ENCODE measurements at places on chromosomes 3 and 15. TPM values are rescaled to one million over a fixed set of nuclear protein-coding genes. Genes with fewer than 3 reads are reported as not detected.
A peak's percentile ranks its signal among the peaks of the same experiment; 100 is the strongest.

- H3K27ac ChIP-seq = no peak overlapping the region
- H3K4me1 ChIP-seq = no peaks in the 10 kb centered on the region
- H3K36me3 ChIP-seq = no peaks in the 10 kb centered on the region
- no peak for DNase-seq
Measured at GRCh38 chr3:63538919-63539318, 113.6 kb upstream of the SNTN start.

GRCh38 chr3:164940745-164941144 is 137.6 kb downstream of the SI start:
- no peak overlapping the region for H3K4me3 ChIP-seq
- H3K4me1 ChIP-seq = no peaks in the 10 kb centered on the region
- DNase-seq = no peak
- no peaks in the 10 kb centered on the region for H3K36me3 ChIP-seq

- no peaks in the 10 kb centered on the region for H3K4me1 ChIP-seq
- DNase-seq = no peak
- no peaks in the 10 kb centered on the region for H3K36me3 ChIP-seq
- H3K27ac ChIP-seq = no peak overlapping the region
- H3K27me3 ChIP-seq = no peaks in the 10 kb centered on the region
- no peak overlapping the region for H3K4me3 ChIP-seq
Measured at GRCh38 chr15:41445399-41445798, 28.5 kb downstream of the RTF1 start.

- H3K36me3 ChIP-seq = no peaks in the 10 kb centered on the region
- no peak overlapping the region for H3K27ac ChIP-seq
- no peak for DNase-seq
Measured at GRCh38 chr15:72998226-72998625, 54.0 kb upstream of the NEO1 start.

DNA sequence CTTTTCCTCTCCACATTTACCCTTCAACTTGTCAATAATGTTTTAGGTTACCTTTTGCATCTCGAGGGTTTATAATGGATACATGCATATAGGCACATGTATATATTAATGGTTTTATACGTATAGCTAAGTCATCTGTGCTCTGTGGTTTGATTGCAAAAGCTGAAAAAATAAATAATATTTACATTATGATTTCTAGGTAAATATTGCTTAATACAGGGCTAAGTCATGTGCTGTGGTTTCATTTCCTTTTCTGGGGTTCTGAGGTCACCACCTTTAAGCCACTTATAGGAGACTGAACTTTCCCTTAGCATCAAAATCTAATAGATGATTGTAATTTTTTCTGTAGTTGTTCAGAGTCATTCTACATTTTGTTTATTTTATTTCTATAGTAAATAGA is 33.1 kb downstream of the LPP start:
- peaks cover 55% of the 10 kb centered on the region for H3K4me1 ChIP-seq
- H3K27me3 ChIP-seq = no peaks in the 10 kb centered on the region
- H3K27ac ChIP-seq = peak overlapping the region; percentile 89
- H3K4me3 ChIP-seq = no peak overlapping the region

The LEKR1 gene
- 0.20 TPM for total RNA-seq

The KLF13 gene
- 36.1 TPM for total RNA-seq

The CISH gene
- 3.3 TPM for total RNA-seq

The ITGA11 gene
- 3.4 TPM for total RNA-seq
